ENCODE measurements at places on chromosomes 12 and 14. TPM values are rescaled to one million over a fixed set of nuclear protein-coding genes. Genes with fewer than 3 reads are reported as not detected.

The LMNTD1 gene
- total RNA-seq = not detected

The POTEG gene
- not detected for total RNA-seq

The SLC17A8 gene
- not detected for total RNA-seq

The KRT77 gene
- total RNA-seq = not detected

The TMEM253 gene
- total RNA-seq = 1.2 TPM

The ETFBKMT gene
- total RNA-seq = 3.7 TPM

The LRP6 gene
- 48.5 TPM for total RNA-seq

DNA sequence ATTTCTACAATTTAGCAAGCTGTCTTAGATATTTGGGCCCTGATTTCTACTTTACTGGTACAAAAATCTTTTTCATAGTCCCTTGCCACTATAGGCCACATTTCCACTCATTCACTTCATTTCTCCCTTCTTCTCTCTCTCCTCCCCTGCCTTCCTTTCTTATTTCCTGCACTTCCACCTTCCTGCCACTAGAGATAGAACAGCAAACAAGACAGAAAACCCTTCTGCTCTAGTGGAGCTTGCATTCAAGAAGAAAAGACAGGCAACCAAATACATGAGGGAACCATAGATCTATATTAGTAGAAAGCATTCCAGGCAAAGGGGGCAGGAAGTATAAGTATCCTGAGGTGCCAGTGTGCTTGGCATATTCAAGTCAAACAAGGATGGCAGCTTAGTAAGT lies 623.5 kb downstream of the FLRT2 start:
- no peak for DNase-seq

GRCh38 chr14:44854114-44854513 lies 107.6 kb downstream of the KLHL28 start:
- DNase-seq = no peak

- DNase-seq = no peak
These were observed 70.6 kb downstream of the IFT43 start for GRCh38 chr14:76056128-76056527.

- DNase-seq = no peak
These were observed 36.7 kb downstream of the TMBIM6 start for GRCh38 chr12:49777800-49778748.

DNA sequence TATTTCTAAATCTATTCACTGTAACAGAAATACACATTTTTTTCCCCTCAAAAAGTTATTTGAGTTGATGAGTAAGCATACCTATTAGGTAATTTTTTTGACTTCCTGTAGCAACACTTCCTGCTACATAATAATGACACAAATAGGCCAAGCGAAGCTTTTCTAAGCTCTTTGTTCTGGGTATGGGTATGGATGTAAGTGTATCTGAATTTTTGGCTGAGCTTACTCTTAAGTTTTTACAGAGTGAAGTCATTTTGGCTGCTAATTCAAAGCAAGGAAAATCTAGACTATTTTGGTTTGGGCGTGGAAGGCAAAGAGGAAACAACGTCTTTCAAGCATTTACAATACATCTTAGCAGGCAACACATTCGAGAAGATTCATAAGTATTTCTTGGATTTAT lies 1206.0 kb upstream of the FLRT2 start:
- no peak for DNase-seq

- DNase-seq = no peak
These were observed 5.8 kb downstream of the ASPG start for GRCh38 chr14:104091061-104091926.

- DNase-seq = peak; percentile 86
These were observed 1.2 kb downstream of the PAWR start for GRCh38 chr12:79689477-79690141.

DNA sequence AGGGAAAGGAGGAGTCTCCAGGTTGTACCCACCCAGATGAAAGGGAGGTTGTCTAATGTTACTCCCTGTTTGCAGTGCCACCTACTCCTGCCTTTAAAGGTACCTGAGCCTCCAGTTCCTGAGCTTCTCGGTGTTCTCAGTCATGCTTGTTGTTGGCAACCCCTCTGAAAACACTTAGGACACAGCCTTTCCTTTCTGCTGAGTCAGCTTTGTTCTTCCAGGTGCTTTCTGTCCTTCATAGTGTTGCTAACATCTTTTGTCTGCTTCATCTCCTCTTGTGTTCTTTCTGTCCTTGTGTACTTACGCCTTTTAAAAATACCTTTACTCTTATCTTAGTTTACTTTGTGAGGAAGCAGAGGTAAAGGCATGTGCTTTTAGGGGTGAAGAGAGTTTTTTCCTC lies 97.0 kb upstream of the NEDD1 start:
- DNase-seq = no peak

- no peak for DNase-seq
These were observed 420.9 kb downstream of the PCNX1 start for GRCh38 chr14:71328183-71328582.

DNA sequence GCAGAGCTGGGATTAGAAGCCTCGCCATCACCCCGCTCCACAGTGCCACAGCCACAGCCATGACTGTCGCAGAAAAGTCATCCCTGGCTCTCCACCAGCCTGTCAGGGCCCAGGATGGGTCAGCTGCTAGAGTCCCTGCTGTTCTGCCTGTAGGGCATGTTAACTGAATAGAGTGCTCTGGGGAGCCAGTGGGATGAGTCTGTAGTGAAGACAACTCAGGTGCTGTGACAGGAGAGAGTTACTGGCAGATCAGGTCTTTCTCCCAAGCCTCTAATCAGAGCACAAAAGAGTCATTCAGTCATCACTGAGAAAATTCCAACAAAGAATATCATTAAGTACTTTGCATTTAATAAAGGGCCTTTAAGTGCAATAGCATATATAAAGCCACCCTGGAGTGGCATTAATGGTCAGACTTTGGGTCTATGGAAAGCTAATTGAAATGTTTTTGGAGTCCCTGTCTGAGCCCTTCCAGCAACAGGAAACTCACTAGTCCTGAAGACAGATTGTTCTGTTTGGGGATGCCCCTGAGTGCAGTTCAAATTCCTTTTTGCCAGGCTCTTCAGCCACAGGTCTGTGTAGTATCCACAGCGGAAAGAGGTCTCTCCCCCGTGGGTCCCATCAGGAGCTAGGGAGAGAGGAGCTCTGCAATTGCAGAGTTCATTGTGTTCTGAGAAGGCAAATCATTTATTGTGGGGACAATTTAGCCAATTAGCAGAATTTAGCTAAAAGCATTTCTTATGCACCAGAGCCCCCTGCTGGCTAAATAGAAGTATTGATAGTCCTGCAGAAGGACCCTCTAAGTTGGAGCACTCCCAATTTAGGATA lies 45.2 kb upstream of the C14orf132 start:
- no peak for DNase-seq

DNA sequence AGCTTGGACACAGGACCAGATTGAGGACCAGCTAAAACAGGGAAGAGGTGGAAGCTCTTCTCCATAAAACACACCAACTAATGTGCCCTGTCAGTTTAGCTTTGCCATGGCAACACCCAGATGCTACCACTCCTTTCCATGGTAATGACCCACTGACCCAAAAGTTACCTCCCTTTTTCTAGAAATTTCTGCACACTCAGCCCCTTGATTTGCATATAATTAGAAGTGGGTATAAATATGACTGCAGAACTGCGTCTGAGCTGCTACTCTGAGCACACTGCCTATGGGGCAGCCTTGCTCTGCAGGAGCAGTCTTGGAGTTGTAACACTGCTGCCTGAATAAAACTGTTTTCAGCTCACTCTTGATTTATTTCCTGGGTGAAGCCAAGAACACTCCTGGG lies 3.2 kb upstream of the TDG start:
- no peak for DNase-seq

DNA sequence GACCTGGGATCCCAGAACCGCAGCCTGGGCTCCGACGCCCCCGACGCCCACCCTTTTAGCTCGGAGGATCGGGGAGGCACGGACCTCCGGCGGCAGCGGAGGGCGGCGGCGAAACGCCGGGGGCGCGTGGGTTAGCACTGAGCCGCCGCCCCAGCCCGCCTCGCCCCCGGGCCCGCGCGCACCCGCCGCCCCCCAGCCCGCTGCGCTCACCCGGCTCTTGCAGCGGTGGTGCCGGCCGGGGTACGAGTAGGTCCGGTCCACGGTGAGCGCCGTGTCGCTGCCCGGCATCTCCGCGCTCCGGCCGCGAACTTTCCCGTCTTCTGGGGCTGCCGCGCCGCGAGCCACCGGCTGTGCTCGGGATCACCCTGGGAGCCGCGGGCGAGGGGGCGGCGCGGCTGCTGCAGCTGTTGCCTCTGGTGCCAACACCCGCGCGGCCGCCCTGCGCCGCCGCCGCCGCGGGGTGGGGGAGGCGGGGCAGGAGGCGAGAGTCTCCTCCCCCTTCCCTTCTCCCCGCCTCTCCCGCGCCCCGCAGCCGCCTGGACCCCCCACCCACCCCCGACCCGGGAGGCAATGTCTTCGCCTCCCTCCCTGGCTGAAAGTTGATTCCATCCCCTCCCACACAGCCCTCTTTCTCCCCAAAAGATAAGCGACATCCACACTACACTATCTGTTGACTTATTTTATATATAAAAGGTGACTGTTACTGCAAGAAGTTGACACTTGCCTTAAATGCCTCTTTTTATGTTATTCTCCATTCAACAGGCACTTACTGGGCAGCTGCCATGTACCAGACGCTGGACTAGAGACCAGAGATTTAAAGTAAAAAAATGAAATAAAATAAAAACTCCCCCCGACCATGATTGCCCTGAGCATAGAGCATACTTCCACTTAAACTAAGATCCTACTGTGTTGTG lies at the start of gene TMCC3:
TMCC3 (minus strand) TSS at position 415 of the 914 bp plus-strand sequence; CDS start at position 288, 127 bp downstream.
- DNase-seq = no peak

- no peak for DNase-seq
These were observed 51.9 kb upstream of the KRR1 start for GRCh38 chr12:75563351-75563750.

GRCh38 chr12:124543590-124544310 lies 23.7 kb downstream of the NCOR2 start:
- DNase-seq = no peak

- no peak for DNase-seq
These were observed 32.4 kb upstream of the HELB start for GRCh38 chr12:66269757-66270383.

- DNase-seq = no peak
These were observed 516.9 kb downstream of the SLC16A7 start for GRCh38 chr12:60112763-60113162.

GRCh38 chr12:4443616-4444015 lies 2.0 kb downstream of the FGF6 start:
- DNase-seq = peak; percentile 79

GRCh38 chr14:53355581-53356112 lies 202.5 kb upstream of the DDHD1 start:
- peak; percentile 84 for DNase-seq

DNA sequence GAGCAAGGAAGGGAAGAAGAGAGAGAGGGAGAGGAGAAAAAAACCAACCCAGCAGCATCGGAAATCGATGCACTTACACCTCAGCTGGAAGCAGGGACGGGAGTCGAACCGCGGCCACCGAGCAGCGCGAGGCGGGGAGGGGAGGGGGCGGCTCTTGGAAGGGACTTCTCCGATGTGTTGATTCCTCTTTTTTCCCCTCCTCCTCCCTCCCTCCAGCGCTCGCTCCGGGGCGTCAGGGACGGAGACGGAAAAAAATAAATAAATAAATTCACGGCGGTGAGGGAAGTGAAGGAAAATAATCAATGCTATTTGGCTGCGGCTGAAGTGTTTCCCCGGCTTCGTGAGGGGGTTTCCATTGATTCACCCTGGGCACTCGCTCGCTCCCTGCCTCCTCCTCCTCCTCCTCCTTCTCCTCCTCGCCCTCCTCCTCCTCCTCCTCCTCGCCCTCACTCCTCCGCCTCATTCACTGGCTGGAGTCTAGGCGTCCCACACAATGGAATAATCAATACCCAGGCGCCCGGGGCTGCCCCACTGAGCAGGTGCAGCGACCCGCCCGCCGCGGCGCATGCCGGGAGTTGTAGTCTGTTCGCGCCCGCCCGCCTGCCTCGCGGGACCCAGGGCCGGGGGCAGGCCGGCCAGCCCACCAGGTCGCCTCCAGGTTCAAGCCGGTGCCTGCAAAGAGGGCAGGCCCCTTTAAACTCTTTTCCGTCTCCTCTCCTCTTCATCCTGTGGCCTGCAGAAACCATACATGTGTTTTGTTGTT lies at the start of gene ZFHX2:
ZFHX2 (minus strand) TSS at position 500 of the 763 bp plus-strand sequence. CDS start 16,440 bp downstream, outside the sequence.
- peak; percentile 91 for DNase-seq

DNA sequence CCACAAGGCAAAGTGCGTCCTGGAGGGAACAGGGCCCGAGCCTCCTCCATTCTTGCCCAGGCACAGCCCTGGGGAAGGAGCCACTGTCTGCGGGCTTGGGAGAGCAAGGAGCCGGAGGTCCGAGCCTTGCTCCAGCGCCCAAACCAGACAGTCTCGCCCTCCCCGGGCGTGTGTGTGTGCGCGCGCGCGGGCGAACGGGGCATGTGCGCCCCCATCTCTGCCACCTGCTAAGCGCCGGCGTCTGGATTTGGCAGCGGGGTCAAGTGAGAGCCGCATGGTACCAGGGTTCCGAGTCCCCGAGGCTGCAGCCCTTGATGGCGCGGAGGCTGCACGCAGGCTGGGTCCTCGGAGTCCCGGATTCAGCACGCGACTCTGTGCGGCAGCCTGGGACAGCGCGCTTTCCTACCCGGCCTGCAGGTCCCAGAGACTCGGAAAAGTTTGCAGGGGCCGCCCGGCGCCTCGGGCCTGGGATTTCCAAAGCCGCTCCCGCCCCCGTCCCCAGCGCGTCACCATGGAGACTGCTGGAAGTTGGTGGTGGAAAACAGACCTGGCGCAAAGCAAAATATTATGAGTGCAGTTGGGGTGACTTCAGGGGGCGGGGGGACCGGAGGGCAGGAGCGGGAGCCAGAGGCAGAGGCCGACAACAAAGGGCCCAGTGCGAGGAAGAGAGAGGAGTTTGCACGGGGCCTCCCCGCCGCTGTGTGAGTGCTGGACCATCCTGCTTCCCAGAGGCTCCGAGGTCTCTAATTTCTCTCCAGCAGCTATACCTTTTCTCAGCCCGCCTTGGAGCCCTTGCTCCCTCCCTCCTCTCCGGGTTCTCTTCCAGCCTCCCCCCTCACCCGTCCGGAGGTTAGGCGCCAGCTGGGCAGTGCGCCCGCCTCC lies 4.2 kb downstream of the RFX4 start:
- no peak for DNase-seq

DNA sequence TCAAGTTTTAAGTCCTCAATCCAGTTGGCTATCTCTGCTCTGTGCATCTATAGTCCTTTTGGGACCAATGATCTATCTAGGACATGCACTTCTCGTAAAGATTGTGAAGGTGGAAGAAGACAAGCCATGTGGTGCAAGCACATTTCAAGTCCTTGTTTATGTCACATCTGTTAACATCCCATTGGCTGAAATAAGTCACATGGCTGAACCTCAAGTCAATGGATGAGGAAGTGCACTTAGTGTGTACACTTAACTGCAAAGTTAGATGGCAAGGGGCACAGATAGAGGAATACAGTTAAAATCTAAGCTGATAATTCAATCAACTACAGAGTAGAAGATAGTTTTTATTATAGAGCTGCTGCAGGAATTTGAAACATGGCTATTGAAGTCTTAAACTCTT lies 362.8 kb upstream of the TBX3 start:
- DNase-seq = no peak

- no peak for DNase-seq
These were observed 128.4 kb upstream of the TBX3 start for GRCh38 chr12:114812384-114812783.

GRCh38 chr14:55354500-55354899 lies 57.1 kb downstream of the ATG14 start:
- peak; percentile 79 for DNase-seq
